Non-pigmented ciliary epithelial cell (primary cell): ENCODE measurements at places on chromosomes 5 and 9.

GRCh38 chr9:131702911-131703310, 37.0 kb downstream of the RAPGEF1 start:
- DNase-seq = no peak

DNA sequence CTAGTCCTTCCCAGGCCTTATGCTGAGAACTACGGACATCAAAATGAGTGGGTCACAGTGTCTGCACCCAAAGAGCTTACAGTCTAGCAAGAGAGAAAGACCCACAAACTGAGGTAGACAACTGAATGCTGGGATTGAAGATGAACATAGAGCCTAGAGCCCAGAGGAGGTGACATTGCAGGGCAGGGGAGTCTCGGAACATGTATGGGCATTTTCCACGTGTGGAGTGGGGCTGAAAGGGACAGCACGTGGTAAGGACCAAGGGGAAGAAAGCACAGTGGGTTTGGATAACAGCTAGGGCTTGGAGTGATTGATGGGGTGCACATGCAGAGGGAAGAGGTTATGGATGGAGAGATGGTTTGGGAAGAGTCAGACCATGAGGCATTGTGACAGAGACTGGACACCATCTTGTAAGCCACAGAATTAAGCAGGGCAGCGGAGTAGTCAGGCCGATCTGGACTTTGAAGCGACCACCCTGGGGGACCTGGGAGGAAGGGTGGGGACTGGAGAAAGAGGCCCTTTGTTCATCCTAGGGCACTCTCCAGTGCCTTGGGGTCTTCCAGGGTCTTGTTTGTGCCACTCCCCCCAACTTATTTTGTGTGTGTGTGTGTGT, 47.5 kb upstream of the SH3PXD2B start:
- no peak for DNase-seq

DNA sequence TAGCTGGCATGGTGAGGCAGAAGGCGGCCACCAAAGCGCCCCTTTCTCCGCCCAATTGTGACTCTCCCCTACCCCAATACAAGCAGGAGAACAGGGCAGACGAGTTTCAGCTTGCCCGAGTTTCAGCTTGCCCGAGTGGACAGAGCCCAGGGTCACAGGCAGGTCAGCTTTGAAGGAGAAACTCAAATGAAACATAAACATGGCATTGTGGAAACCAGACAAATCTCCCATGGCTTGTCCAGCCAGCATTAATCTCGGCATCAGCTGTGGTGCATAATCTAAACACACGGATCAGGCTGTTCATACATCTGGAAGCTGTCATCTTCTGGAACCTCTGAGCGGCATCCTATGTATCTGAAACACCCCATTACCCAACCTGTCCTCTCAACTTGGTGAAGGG, 16.9 kb downstream of the PTCH1 start:
- no peak for DNase-seq

GRCh38 chr5:145858959-145859358, 13.9 kb downstream of the GRXCR2 start:
- DNase-seq = no peak

DNA sequence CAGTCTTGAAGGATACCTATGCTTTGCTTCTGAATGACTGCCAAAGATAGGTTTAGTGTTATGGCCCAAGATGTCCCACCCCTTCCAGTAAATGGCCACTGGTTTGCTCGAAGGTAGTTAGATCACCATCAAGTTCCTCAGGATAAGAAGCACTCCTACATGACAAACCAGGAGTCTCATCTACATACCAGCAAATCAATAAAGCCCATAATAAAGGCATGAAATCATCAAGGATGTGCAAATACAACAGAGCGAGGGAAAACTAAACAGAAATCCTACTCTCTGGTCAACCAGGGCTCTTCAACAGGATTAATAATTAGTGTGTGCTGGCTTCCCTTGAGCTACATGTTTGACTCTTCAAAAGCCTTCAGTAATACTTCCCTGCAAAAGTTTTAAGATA, 141.0 kb downstream of the LHFPL2 start:
- DNase-seq = no peak

DNA sequence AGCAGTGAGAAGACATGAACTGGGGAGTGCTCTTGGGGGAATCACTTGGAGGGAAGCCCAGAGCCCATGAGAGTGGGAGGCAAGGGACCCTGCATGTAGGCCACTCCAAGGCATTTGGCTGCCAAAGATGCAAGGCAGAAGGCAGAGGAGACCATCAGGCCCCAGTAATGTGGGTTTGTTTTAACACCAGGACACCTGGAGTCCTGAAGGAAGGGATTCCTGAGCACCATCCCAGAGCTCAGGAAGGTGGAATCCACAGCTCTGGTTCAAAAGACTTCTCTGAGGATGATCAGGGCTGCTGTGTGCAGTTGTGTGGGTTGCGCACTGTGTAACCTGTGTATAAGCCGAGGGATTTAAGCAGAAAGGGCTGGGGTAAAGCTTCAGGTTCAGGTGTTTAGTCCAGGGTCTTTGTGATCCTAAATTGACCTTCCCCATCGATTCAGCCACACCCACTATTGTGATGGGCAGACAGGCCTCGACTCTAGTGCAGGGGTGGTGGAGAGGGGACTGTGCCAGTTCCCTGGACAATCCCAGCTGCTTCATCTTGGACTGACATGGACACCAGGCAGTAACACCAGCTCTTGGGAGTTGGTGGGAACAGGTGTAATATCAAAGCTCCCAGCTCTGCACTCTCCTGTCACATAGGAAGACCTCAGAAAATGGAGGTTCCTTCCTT, 11.0 kb downstream of the B4GALT7 start:
- no peak for DNase-seq

- DNase-seq = no peak
Observed at GRCh38 chr5:138685193-138685745, 68.0 kb upstream of the CTNNA1 start.

GRCh38 chr5:64836190-64836755, 67.5 kb downstream of the CWC27 start:
- DNase-seq = no peak

DNA sequence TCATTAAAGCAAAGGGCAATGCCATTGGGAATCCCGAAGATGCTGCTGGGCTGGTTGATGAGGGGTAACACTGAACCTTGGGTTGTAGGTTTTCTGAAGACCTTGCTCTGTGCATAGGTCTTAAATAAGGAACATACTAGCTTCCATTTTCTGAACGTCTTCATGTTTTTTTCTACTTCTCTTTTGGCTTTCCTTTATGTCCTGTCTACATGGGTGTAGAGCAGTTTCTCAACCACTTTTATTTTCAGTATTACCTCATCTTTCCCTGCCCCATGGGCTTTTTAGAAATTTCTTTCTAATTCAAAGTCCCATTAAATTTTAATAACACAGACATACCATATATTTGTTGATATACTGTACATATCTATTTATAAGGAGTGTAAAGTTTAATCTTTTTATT, at the start of gene IFNA14:
Gene IFNA14, minus strand, starts transcription at position 95 of the 400 bp plus-strand sequence. Its CDS starts 70 bp downstream, at position 25.
- DNase-seq = no peak

DNA sequence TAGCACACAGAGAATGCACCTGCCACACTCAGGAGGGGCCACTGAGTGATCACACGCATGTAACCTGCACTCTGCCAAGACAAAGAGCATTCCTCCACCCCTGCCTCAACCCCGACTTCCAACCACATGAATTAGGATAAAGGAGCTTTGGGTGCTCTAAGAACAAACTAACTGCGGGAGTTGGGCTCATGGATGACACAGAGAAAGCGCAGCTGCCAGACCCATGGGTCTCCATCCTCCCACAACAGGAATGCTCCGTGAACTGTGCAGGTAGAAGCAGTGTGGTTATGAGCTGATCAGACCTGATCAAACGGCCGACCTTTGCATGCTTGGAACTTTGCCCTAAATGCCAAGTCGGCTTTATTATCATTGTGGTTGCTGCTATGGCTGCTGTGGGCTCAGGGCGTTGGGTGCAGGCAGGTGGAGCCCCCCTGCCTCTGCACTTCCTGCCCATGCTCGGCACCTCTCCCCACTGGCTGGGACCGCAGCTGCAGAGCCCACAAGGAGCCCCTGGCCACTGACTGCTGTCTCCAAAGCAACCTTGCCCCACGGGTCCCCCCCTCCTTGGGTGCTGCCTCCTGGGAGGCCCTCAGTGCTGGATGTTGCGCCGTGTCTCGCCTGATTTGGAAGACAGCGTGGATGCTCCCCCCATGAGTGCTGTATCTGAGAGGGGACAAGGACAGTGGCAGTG, 2.6 kb upstream of the SLC6A3 start:
- no peak for DNase-seq

DNA sequence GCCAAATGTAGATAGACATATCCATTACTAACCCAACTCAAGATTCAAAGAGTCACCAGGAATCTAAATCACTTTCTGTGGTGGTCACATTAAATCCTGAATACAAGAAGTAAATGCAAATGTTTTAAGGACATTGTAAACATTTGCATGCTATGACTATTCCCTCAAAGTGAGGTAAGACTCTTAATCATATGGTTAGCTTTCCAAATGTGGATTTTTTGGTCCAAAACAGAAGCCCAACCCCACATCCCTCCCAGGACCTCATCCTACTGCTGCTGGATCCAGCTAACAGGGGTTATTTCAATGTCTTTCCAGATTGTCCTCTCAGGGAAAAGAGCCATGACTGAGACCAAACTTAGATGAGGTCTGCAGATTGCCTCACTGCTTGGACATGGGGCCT, 228.1 kb upstream of the PANK3 start:
- DNase-seq = no peak

GRCh38 chr9:112858625-112859147, 32.0 kb downstream of the SLC46A2 start:
- DNase-seq = no peak

- DNase-seq = no peak
Observed at GRCh38 chr9:81473708-81474107, 215.6 kb downstream of the TLE1 start.

GRCh38 chr5:104241046-104241445, 678.5 kb upstream of the NUDT12 start:
- no peak for DNase-seq
